ENCODE measurements at places on chromosomes 12 and 14. TPM values are rescaled to one million over a fixed set of nuclear protein-coding genes. Genes with fewer than 3 reads are reported as not detected.

The PRIMA1 gene
- not detected for polyA plus RNA-seq

The CFAP54 gene
- polyA plus RNA-seq, result not detected

The CATSPERB gene
- polyA plus RNA-seq, result not detected

The PTPRR gene
- polyA plus RNA-seq, result not detected

The YLPM1 gene
- polyA plus RNA-seq, result 2.9 TPM

The MVK gene
- 9.8 TPM for polyA plus RNA-seq

The AKAP3 gene
- polyA plus RNA-seq, result 0.08 TPM

The RFX4 gene
- polyA plus RNA-seq, result not detected

The NR4A1 gene
- 41.4 TPM for polyA plus RNA-seq

The ARMH4 gene
- not detected for polyA plus RNA-seq
